ENCODE measurements at places on chromosomes 3 and 15. TPM values are rescaled to one million over a fixed set of nuclear protein-coding genes. Genes with fewer than 3 reads are reported as not detected.

DNA sequence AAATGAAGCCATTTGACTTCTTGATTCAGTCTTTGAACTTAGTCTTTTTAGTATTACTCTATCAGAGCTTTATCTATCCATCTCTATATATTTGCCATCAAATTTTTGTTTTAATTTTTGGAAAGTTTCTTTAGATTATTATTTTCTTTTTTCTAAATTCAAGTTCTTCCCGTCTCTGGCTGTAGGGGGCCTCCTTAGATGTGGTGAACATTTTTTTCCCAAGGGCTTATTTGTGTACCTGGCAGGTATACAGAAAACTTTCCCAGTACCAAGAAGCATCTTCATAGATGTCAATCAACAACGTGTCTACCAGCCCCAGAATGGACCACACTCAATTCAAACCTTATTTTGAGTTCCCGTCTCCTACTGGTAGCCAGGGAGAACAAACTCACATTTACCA lies 486.8 kb upstream of the CNTN4 start:
- no peak overlapping the region for H3K4me3 ChIP-seq
- peaks cover 2% of the 10 kb centered on the region for H3K4me1 ChIP-seq

The KLF15 gene
- 1.6 TPM for total RNA-seq

DNA sequence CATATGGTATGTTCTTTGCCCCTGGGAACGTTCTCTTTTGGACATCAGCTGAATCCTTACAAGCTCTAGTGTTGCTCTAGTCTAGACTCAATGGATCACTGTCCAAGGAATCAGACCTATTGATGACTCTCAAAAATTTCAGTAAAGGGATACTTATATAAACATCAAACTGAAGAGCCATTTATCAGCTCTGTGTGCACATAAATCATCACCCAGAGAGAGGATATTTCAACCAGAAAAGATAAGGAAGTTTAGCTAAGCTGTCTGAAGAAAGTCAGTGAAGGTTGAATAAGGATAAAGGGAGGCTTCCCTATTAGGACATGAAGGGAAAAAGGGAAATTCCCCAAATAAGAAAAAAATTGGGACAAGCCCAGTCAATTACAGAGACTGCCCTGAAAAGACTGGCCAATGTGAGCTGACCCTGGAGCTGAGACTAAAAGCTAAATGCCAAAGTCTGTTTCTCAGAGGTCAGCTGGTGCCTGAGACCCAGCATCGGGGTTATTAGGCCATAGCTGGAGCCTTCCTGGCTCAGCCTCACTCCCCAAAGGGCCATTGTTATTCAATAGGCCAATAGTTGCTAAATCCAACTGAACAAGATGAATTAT lies 424.1 kb upstream of the THBS1 start:
- H3K4me3 ChIP-seq: no peak overlapping the region
- H3K27ac ChIP-seq: peak overlapping the region; percentile 69
- peak; percentile 56 for DNase-seq
- no peaks in the 10 kb centered on the region for H3K36me3 ChIP-seq

DNA sequence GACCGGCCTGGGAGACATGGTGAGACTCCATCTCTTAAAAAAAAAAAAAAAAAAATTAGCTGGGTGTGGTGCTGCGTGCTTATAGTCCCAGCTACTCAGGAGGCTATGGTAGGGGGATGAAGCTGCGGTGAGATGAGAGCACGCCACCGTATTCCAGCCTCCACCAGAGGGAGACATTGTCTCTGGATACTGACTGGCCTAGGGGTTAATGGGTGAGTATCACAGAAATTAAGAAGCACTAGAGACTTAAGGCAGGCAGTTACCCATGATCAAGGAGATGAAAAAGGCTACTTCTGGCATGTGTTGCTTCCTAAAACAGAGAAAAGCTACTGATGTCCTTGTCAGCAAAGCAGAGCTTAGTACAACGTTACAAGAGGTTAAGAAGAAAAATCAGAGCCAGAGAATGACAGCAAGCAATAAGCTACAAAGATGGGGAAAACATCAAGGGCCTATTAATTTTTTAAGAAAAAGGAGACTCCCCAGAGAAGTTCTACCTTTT lies 8.6 kb downstream of the TFRC start:
- H3K36me3 ChIP-seq: peaks cover 50% of the 10 kb centered on the region
- H3K27ac ChIP-seq: no peak overlapping the region
- no peaks in the 10 kb centered on the region for H3K27me3 ChIP-seq
- H3K4me1 ChIP-seq: no peaks in the 10 kb centered on the region

The CYP1A2 gene
- total RNA-seq: not detected

DNA sequence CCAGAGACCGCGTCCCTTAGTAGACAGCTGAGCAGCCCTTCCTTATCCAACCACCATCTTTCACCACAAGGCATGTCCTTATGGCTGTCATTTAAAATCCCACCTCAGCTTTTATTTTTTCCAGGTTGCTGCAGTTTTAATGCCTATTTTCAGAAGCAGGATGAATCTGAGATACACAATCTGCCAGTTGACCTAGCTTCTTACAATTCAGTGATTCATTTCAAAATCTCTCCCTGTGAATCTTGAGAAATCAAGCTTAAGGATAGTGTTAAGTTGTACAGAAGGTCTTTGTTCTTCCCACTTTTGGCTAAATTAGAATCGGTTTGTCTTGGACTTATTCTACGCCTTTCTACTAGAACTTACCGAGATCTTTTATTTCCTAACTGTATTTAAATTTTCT lies 522.3 kb upstream of the CFAP20DC start:
- DNase-seq: no peak
- no peak overlapping the region for H3K4me3 ChIP-seq
- H3K4me1 ChIP-seq: peaks cover 10% of the 10 kb centered on the region
- no peak overlapping the region for H3K27ac ChIP-seq
- H3K36me3 ChIP-seq: no peaks in the 10 kb centered on the region

DNA sequence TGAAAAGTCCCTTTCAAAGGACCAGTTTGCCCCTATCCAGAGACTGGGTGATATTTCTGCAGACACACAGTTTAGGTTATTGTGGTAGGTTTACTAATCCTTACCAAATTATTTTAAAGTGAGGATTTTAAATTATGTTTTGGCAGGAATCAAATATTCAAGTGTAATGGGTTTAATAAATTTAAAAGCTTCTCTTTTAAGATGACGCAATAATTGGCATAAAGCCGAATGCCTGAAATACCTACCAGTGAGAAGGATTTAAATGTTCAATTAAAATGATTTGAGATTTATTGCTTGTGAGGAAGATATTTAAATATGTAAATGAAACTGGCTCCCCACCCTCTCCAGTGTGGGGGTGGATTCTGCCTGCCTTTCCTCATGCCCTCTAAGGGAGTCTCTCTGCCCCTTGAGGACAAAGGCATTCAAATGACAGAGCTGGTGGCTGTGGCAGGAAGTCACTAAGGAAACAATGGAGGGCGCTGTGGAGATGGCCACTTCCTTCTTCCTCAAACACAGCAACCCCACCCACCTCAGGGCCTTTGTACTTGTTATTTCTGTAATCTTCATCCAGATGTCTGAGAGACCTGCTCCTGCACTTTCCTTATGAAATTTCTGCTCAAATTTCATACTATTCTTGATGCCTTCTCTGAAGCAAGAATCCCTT lies 131.7 kb downstream of the TNIK start:
- H3K27ac ChIP-seq: no peak overlapping the region
- H3K4me3 ChIP-seq: no peak overlapping the region
- no peaks in the 10 kb centered on the region for H3K27me3 ChIP-seq
- H3K36me3 ChIP-seq: no peaks in the 10 kb centered on the region
- H3K4me1 ChIP-seq: peaks cover 8% of the 10 kb centered on the region

The PCYT1A gene
- total RNA-seq: 34.7 TPM

GRCh38 chr15:99620178-99620577 lies 54.4 kb downstream of the MEF2A start:
- H3K27me3 ChIP-seq: no peaks in the 10 kb centered on the region
- H3K4me3 ChIP-seq: no peak overlapping the region
- DNase-seq: no peak
- peaks cover 5% of the 10 kb centered on the region for H3K4me1 ChIP-seq
- no peak overlapping the region for H3K27ac ChIP-seq
- H3K36me3 ChIP-seq: no peaks in the 10 kb centered on the region

GRCh38 chr3:125591116-125591760 lies 4.1 kb downstream of the OSBPL11 start:
- H3K27ac ChIP-seq: no peak overlapping the region
- peaks cover 4% of the 10 kb centered on the region for H3K36me3 ChIP-seq
- no peak for DNase-seq
- peaks cover 7% of the 10 kb centered on the region for H3K4me1 ChIP-seq
- no peaks in the 10 kb centered on the region for H3K27me3 ChIP-seq

The LOXL1 gene
- total RNA-seq: 20.0 TPM

DNA sequence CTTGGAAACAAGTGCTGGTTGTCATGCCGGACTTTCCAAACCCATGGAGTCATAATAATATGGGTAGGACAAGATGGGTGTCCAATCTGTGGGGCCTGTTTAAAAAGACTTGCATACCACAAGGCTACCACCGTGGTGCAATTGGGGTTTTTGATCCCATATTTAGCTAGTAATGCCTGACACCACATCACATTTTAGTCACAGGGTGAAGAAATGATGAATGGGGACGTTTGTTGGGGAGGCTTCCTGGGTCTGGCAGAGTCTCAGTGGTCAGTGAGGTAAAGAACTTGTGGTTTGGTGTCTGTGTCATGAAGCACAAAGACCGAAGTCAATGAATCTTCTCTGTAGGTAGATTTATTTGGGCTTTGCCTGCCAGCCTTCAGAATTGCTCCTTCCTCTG lies 31.0 kb downstream of the P3H2 start:
- H3K27ac ChIP-seq: no peak overlapping the region
- no peak overlapping the region for H3K4me3 ChIP-seq
- H3K27me3 ChIP-seq: no peaks in the 10 kb centered on the region

DNA sequence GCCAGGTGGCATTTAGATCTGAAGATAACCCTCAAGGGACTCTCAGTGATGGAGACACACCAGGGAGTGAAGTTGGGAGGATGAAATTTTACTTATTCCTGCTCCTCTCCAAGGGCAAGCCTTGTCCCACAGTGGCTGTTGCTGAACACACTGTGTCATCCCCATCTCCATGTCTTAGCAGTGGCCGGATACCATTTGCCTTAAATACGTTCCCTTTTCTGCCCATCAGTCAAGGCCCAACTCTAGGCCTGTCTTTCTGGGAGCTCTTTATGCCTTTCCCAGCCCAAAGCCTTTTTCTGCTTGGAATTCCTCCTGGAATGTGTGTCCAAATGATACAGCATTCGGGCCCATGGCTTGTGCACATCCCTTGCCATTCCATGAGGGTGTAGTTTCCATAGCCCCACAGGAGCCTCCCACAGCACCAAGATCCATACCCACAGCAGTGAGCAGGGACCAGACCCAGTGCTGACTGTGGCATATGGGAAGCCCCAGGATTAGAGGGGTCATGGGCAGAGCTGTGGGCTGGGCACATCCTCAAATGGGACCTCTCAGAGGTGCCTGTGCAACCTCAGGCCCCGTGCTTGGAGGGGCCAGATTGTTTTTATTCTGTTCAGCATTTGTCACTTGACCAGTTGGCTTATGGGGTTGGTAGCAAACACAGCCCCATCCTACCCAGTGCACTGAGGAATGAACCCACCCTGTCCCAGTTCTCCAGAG lies 63.7 kb upstream of the PRR23C start:
- H3K27ac ChIP-seq: no peak overlapping the region
- H3K4me1 ChIP-seq: no peaks in the 10 kb centered on the region
- H3K36me3 ChIP-seq: no peaks in the 10 kb centered on the region

GRCh38 chr15:47620960-47621681 lies 96.2 kb upstream of the SEMA6D start:
- H3K4me3 ChIP-seq: no peak overlapping the region
- no peak for DNase-seq

DNA sequence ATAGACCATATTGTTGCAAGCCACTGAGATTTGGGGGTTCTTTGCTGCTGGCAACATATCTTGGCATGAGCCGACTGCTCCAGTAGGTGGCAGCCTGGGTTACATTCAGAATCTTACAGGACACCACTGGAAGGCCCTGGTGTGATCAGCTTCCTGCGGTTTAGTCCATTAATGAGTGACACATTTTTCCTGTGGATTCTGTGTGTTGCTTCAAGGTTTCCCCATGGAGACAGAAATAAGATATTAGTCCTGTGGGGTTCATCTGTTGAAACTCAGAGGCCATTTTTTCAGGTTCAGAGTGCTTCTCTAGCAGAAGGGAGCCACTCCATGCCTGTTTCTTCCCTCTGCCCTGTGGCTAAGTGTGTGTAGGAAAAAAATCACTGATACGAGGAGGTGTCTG lies 116.2 kb downstream of the MFSD1 start:
- no peaks in the 10 kb centered on the region for H3K36me3 ChIP-seq
- no peak overlapping the region for H3K27ac ChIP-seq
- no peak for DNase-seq
- H3K4me3 ChIP-seq: no peak overlapping the region
- no peaks in the 10 kb centered on the region for H3K4me1 ChIP-seq

The IL5RA gene
- total RNA-seq: 0.04 TPM

DNA sequence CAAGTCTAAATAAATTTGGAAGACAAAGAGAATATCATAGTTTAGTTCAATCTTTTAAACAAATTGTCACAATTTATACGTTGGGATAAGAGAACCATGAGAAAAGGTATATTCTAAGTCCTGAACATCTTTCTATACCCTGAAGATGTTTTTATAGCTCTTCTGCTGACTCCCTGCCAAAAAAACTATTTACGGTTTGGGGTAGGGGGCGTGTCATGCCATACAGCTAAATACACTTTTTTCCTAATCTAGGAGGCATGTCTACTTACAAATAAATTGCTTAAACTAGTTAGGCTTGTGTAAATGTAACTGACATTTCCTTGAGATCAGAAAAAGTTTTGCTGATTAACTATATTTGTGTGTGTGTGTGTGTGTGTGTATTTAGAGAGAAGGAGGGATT lies 163.3 kb downstream of the PGPEP1L start:
- no peaks in the 10 kb centered on the region for H3K27me3 ChIP-seq
- H3K4me1 ChIP-seq: peaks cover 3% of the 10 kb centered on the region
- H3K36me3 ChIP-seq: no peaks in the 10 kb centered on the region
- no peak overlapping the region for H3K27ac ChIP-seq
- no peak overlapping the region for H3K4me3 ChIP-seq

GRCh38 chr3:193865896-193866480 lies 270.0 kb upstream of the HES1 start:
- peaks cover 23% of the 10 kb centered on the region for H3K27me3 ChIP-seq
- no peak overlapping the region for H3K27ac ChIP-seq
- H3K4me3 ChIP-seq: no peak overlapping the region
- no peak for DNase-seq
- no peaks in the 10 kb centered on the region for H3K36me3 ChIP-seq
- H3K4me1 ChIP-seq: peaks cover 23% of the 10 kb centered on the region

The PLA1A gene
- total RNA-seq: 0.09 TPM

DNA sequence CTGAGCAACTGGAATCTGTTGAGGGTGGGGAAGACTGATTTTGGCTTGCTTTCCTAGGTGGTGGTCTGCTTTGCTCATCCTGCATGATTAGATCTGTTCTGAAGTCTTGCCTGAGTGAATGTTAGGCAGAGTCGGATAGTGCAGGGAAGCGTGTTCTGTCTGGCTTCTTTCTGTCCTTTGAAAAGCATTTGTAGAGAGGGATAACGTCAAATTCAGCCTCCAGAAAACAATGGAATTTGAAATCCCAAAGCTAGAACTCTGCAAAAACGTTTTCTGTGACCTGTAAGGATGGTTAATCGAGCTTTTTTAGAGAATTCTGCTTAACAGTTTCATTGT lies 1.4 kb downstream of the GLCE start:
- peaks cover 2% of the 10 kb centered on the region for H3K27me3 ChIP-seq
- peak overlapping the region; percentile 79 for H3K4me3 ChIP-seq
- H3K36me3 ChIP-seq: no peaks in the 10 kb centered on the region
- no peak overlapping the region for H3K27ac ChIP-seq

GRCh38 chr3:153967260-153967659 lies 153.9 kb upstream of the ARHGEF26 start:
- H3K4me3 ChIP-seq: no peak overlapping the region
- H3K27me3 ChIP-seq: no peaks in the 10 kb centered on the region
- no peak overlapping the region for H3K27ac ChIP-seq
- no peak for DNase-seq
- no peaks in the 10 kb centered on the region for H3K4me1 ChIP-seq

- H3K4me1 ChIP-seq: peaks cover 26% of the 10 kb centered on the region
- DNase-seq: peak; percentile 37
- peak overlapping the region; percentile 77 for H3K4me3 ChIP-seq
- H3K36me3 ChIP-seq: peaks cover 12% of the 10 kb centered on the region
- peaks cover 20% of the 10 kb centered on the region for H3K27me3 ChIP-seq
These were observed 1.3 kb downstream of the GATM start for GRCh38 chr15:45376967-45377608.

Measured in muscle of leg (tissue), 16 donors.